ENCODE measurements at places on chromosomes 5 and 9.
A peak's percentile ranks its signal among the peaks of the same experiment; 100 is the strongest.

DNA sequence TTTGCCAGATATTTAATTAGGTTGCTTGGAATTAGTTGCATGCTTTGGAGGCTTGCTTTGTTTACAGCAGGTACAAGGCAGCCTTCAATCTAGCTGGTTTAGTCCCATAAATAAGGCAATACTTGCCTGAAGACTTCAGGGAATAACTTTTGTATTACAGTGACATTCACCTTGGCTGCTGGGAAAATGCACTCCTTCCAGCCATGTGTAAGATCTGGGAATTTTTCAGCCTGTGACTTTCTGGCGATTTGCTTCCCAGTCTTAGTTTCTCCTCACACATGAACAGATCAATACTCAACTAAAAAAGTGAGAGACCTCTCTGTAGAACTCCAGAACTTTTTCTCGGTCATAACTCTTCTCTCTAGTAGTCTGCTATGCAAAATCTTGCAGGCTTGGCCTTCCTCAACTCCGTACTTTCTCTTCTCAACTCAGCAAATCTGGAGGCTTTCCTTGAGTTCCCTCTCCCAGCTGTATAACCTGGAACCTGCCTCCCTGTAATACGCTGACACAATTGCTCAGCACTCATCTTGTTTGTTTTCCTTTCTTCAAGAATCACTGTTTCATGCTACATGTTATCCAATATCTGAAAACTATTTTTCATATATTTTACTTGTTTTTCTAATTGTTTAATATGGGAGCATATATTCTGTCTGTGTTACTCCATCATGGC is 173.0 kb downstream of the MSX2 start:
- DNase-seq = no peak

DNA sequence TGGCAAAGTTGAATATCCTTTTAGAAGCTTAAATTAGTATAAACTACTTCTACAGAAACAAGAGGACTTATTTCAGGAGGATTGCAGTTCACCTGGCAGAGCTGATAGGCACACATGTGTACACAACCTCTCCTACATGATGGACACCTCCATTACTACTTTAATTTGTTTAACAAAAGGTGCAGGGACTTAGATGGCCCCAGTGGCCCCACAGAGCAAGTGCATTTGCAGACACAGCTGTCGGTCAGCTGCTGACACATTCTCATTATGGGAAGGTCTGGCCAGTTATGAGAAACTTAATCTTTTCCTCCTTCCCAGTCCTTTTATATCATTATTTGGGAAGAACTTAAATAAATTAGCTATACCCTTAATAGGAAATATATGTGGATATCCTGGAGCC is 28.3 kb downstream of the TDRD7 start:
- no peak for DNase-seq

- DNase-seq = peak; percentile 29
These were observed 228.3 kb downstream of the PDE4D start for GRCh38 chr5:59665086-59665831.

DNA sequence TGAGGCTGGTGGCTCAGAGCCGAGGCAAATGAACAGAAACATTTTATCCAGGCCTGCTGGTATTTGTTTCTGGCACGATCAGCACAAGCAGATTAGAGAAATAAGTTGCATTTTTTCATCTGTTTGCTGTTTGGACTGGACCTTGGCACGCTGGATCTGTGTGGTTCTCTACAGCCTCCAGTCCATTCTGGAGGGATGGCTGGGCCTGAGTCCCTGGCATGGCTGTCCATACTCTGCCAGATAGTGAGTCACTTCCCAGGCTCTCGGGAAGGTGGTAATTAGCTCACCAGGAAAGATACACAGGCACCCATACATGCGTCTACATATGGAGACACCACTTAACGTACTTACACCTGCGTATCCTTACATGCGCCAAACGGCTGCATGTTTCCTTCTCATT is 78.6 kb downstream of the SPRY4 start:
- peak; percentile 66 for DNase-seq

GRCh38 chr9:92780206-92780605 is 15.6 kb upstream of the BICD2 start:
- DNase-seq = no peak

- DNase-seq = no peak
These were observed 99.6 kb upstream of the CCDC112 start for GRCh38 chr5:115396081-115396480.

GRCh38 chr5:72767289-72768010 is 49.0 kb upstream of the TNPO1 start:
- DNase-seq = peak; percentile 31

DNA sequence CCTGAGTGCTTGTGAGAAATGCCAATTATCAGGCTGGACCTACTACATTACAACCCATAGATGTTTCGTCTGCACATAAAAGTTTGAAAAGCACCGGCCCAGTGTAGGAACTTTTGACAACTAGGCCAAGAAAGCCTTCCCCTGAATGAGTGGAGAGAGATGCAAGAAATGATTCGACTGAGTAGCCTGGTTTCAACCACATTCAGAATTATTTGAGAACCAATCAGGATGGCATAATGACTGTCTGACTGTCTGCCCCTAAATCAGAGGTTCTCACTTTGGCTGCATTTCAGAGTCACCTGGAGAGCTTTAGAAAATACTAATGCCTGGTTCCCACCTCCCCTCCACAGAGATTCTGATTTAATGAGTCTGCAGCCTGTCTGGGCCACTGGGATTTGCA is 61.1 kb downstream of the FRMD3 start:
- DNase-seq = no peak

- peak; percentile 72 for DNase-seq
These were observed 39.0 kb upstream of the DMXL1 start for GRCh38 chr5:119031905-119032304.

DNA sequence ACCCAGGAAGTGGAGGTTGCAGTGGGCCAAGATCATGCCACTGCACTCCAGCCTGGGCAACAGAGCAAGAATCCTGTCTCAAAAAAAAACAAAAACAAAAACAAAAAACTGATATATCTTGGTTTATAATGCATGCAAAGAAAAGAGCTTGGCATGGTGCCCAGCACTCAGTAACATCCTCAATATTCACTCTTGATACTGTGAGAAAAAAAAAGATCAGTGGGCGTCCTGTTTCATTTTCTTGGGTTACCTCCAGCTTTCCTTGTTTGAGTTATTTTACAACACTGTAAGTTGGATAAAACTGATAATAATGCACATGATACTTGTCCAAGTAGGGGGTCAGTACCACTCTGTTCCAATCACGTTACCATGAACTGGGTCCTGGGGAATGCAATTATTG is 7.8 kb downstream of the PHYHD1 start:
- no peak for DNase-seq

DNA sequence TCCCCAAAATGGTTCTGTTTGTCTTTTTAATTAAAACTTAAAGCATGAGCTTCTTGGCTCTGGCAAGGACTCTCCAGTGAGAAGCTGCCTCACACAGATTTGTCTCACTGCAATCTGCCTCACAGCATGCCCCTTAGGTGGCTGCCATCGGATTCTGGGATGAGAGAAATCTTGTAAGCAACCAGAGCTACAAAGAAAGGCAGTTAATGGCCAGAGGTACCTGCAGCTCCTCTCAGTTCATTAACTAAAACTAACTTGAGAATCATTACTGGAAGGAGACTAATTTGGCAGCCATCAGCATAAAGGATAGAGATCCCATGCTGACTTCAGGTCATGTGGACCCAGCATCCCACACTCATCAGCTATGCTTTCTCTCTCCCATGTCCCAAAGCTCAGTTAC is 220.6 kb upstream of the DMAC1 start:
- no peak for DNase-seq

- no peak for DNase-seq
These were observed 40.5 kb downstream of the FYB1 start for GRCh38 chr5:39178861-39179260.
